ENCODE measurements at places on chromosomes 2 and 18. TPM values are rescaled to one million over a fixed set of nuclear protein-coding genes. Genes with fewer than 3 reads are reported as not detected.

ITPRIPL1 gene
- total RNA-seq = 0.25 TPM

CCDC121 gene
- 3.4 TPM for total RNA-seq

ELOA2 gene
- total RNA-seq = not detected

MBOAT2 gene
- 87.4 TPM for total RNA-seq

MATN3 gene
- total RNA-seq = 0.25 TPM

ZC3H6 gene
- total RNA-seq = 3.3 TPM

SERPINB11 gene
- not detected for total RNA-seq

CPLX4 gene
- not detected for total RNA-seq

DNA sequence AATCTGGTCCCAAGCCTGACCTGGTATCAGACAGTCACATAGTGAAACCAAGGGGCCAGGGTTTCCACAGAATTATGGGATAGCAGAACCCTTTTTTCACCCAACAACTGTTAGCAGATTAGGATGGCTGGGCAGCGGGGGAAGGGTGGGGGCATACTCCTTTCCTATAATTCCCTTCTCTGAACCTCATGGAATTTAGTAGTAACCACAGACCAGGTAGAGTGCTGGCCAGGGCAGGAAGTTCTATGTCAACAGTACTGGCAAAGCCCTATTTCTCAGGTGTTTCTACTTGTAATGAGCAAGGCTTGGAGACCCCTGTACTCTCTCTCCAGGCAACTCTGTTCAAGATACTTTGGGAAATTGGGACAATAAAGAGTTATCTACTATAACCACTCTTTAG lies 174.6 kb downstream of the THADA start:
- DNase-seq = no peak

DNA sequence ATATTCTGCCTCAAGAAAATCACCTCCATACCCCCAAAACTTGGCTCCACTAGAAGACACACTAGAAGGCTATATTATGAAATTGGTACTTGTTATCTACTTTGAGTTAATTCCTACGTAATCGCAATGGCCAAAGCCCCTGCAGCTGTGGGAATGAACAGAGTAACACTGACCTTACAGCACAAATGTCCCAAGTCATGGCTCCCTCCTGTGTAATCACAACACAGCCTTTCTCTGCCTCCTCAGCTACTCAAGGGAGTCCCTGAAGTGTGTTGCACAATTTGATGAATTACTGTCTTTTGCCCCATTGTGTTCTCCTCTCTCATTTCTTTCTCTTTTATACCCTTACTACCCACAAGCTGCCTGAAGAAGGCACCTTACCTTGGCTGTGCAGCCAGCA lies 375.2 kb downstream of the ARHGAP15 start:
- no peak for DNase-seq

- no peak for DNase-seq
Measured at GRCh38 chr2:216773072-216773471, 77.7 kb upstream of the IGFBP5 start.

DNA sequence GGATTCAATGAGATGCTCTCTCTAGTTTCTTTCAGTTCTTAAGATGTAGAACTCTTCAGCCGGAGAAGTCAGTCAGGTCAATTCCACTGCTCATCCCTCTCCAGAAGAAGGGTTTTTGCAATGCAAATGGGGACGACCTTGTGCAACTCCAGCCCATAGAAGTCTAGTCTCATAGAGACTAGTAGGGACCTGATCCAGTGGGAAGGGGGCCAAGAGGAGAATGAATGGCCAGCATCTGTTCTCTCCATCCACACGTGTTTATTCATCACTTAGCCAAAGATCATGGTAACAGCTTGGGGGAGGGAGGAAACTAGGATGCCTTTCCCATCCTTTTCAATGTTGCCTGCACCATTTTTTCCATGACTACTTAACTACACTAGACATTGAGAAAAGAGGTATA lies 120.2 kb downstream of the LAMA3 start:
- no peak for DNase-seq

GRCh38 chr2:135299658-135300244 lies 231.3 kb downstream of the ZRANB3 start:
- DNase-seq = peak; percentile 45

- peak; percentile 34 for DNase-seq
Measured at GRCh38 chr2:239355724-239356123, 45.1 kb downstream of the HDAC4 start.

- peak; percentile 56 for DNase-seq
Measured at GRCh38 chr2:157839162-157839801, 36.8 kb downstream of the ACVR1 start.

- DNase-seq = no peak
Measured at GRCh38 chr2:232022718-232023117, 61.2 kb downstream of the DIS3L2 start.

GRCh38 chr18:3219631-3220335 lies at the start of gene MYOM1:
Gene MYOM1, minus strand, starts transcription at chr18:3219968. Its CDS starts 4,745 bp downstream, at chr18:3215223.
- DNase-seq = no peak

- peak; percentile 91 for DNase-seq
Measured at GRCh38 chr2:26008851-26009566, 24.9 kb upstream of the RAB10 start.

DNA sequence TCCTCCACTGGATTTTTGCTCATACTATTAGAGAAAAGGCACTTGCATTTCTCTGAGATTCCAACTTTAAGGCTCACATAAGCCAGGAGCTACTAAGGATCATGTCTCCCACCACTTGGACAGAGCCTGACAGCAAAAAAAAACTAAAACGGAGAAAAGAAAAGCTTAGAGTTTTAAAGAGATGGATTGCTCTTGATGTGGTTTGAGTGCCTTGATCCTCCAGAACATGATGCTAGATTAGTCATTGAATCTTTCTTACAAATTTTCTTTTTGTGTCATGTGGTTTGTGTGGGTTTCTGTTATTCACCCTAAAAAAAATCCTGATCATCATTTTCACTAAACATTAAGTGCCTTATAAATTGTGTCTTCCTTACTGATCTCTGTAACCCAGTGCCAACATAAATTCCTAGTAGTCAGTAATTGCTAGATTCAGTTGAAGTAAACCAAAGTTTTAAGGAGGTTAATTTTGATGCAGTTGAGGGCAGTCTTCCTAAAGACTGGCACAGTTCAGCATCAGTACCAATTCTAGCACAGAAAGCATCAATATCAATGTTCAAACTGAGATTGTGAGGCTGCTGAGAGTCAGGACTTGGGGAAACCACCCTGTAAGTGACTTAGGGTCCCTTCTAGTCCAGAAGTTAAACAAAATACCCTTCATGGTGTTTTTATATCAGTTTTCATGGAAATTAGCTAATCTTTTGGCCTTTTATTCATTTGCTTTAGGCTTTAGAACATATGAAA lies 206.3 kb downstream of the RAD51AP2 start:
- peak; percentile 41 for DNase-seq

DNA sequence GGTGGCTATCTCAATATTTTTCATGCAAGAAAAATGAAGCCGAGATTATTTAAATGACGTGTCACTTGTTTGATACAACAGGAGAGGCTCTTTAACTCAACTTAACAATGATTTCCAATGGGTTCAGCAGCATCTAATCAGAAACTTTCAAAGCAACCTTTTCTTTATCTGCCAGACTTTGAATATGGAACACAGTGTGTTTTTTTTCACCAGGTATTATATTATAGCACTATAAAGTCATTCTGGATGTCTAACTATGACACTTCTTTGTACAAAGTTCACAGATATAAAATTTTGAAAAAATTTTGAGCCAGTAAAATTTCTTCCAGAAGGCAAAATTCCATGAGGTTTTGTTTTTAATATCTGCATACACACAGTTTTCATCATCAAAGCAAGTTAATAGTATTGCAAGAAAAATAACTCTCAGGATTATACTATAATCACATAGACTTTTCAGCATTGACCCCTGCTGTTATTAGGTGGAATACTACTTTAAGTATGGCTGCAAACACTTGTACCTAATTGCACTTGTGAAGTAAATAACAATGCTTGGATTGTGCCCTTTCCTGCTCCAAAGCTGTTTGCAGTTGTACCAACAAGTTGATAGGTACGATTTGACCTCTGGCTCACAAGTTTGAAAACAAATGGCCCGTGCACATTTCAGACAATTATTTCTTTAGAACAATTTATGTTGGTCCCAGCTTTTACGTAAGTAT lies 44.0 kb upstream of the DSG1 start:
- no peak for DNase-seq

DNA sequence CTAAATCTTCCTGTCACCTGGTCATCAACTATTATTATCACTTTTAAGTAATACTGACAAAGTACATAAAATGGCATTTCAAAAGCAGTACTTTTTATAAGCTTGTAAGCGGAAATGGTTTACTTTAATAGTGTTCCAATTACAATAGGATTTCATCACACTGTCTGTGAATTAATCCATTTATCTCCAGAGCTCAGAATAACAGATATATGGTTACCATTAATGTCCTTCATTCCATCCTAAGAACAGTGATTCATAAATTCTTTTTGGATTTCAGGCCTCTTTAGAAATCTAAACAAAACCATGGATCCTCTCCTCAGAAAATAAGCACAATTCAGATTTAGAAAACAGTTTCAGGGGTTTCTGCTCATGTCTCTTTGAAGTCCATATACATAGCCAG lies 68.4 kb downstream of the PID1 start:
- DNase-seq = no peak

- DNase-seq = peak; percentile 85
Measured at GRCh38 chr18:2570772-2571199, 519 bp downstream of the METTL4 start.

GRCh38 chr18:40096675-40097074 lies 1858.4 kb upstream of the PIK3C3 start:
- no peak for DNase-seq

- DNase-seq = no peak
Measured at GRCh38 chr2:201996006-201996405, 37.6 kb upstream of the FZD7 start.

GRCh38 chr2:37779611-37780386 lies 108.4 kb upstream of the CDC42EP3 start:
- no peak for DNase-seq

DNA sequence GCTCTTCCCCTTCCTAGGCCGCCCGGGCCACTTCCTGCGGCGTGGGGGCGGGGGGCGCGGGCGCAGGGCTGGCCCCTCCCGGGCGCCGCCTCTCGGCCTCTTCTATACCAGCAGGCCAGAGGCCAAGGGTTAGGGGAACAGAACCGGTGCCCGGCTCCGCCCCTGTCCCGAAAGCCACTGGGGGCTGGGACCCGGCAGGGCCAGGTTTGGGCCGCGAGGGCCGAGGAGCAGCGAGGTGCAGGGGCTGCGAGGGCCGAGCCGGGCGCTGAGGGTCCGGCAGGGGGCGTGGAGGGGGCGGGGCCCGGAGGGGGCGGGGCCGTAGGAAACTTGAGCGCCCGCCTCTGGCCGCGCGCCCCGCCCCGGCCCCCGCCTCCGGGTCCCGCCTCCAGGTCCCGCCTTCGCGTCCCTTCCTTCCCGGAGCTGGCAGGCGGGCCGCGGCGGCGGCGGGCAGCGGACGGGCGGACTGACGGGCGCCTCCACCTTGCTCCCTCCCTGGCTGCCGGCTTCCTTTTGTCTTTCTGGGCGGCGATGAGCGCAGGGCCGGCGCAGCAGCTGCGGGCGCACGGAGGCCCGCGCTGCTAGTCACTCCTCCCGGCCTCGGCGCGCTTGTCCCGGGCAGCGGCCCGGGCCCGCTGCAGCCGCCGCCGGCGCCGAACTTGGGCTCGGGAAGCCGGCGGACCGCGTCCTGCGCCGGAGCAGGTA lies at the start of gene HPCAL1:
TSS of gene HPCAL1 (plus strand) at position 426 of the 702 bp plus-strand sequence. CDS start 116,854 bp downstream, outside the sequence.
- peak; percentile 91 for DNase-seq

- no peak for DNase-seq
Measured at GRCh38 chr2:16124881-16125613, 184.7 kb downstream of the MYCN start.

GRCh38 chr18:9710037-9710436 lies 1.9 kb downstream of the RAB31 start:
- no peak for DNase-seq

DNA sequence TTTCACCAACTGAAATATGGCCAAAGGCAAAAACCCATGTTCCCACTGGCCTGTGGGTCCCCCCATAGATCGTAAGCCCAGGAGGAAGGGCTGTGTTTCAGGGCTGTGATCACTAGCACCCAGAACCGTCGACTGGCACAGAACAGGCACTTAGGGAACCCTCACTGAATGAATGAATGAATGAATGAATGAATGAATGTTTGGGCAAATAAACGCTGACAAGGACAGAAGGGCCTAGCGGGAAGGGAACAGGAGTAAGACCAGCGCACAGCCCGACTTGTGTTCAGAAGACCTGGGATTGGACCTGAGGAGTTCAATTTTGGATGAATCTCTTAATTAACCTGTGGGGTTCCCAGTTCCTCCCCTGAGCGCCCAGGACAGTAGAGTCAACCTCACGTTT lies 76.2 kb downstream of the TPO start:
- no peak for DNase-seq

DNA sequence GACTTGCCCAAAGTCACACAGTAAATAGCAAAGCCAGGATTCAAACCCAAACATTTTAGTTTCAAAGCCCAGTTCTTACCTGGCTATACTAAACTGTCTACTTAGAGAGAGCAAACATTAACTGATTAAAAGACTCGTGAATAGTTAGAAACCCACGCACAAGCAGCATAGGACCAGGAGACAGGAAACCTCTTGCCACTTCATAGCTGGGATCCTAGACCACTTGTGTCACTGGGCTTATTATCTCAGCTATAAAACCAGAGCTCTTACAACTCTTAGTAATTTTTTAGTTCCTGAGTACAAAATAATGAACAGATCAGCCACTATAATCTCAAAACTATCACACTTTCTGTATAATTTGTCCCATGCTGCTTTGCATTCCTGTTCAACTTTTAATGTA lies 2.4 kb upstream of the AAK1 start:
- no peak for DNase-seq

GRCh38 chr2:211175956-211176355 lies 619.6 kb downstream of the CPS1 start:
- DNase-seq = no peak

DNA sequence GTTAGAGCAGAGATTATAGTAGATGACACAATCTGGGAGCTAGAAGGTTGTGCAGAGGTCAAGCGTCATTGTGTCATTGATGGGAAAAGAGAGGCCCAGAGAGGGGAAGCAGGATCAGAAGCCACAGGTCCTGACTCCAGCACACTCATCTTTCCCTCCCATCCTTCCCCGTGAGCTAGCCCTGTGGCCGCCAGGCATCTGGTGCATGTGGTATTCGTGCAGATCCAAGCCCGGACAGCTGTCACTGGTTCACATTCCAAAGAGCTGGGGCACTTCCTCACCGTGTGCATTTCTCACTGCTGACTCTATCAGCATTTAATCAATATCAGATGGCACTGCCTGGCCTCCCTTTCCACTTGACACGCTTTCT lies 94.1 kb upstream of the THOC1 start:
- DNase-seq = peak; percentile 98

DNA sequence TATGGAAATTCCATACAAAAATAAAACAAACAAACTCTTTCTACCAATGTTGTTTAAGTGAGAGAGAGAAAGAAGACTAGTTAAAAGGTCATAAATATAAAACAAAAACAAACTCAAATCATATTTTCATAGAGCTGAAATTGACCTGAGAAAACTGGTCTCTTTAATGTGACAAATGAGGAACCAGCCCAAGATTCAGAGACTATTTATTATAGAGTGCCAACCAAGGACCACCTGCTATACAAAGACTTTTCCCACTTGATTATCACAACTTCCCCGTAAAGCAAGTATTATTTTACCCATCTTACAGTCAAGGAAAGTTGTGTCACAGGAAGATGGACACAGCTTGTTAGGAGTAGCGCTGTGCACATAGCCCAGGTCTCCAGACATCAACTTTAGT lies 13.3 kb downstream of the ANKRD44 start:
- no peak for DNase-seq

GRCh38 chr2:144351687-144352086 lies 168.2 kb downstream of the ZEB2 start:
- DNase-seq = no peak

- DNase-seq = peak; percentile 73
Measured at GRCh38 chr18:75246721-75247610, 36.4 kb downstream of the TSHZ1 start.

Measured in GM23248 (cell line).